ENCODE measurements at places on chromosomes 7 and 10.
A peak's percentile ranks its signal among the peaks of the same experiment; 100 is the strongest.

DNA sequence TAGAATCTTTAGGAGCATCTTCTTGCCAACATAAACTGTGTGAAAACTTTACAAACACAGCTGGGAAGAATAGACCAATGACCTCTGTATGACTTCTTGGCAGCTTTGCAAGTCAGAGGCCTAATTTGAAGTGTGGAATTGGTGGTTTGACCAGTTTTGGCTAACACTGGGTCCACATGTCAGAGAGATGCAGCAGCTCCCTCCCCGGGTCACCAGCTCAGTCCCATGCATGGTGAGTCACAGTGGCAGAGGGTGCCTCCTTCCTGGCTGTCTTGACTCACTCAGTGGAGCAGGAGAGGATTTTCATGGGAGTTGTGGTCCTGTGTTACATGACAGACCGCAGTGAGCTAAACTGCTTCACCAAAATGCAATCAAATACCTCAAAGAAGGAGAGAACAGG is 8.2 kb upstream of the STARD3NL start:
- no peak for DNase-seq

- DNase-seq: peak; percentile 41
These were observed 44.3 kb downstream of the NUDCD3 start for GRCh38 chr7:44445986-44446671.

DNA sequence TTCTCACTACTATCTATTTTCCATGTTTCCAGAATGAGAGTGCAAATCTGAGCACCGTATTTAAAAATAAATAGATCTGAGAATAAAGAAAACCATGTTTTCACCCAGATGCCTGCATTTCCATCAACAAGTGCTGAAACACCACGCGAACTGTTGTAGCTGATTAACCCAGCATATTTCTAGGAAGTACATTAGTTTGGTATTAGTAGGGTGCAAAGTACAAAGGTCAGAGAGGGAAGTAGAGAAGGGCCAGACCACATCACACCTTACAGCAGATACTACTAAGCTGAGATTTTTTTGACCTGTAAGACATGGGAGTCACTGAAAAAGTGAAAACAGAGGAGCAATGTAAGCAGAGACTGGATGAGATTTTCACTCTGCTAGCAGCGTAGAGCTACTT is 181.3 kb downstream of the IMMP2L start:
- no peak for DNase-seq

- DNase-seq: no peak
These were observed 372.3 kb upstream of the MYO3A start for GRCh38 chr10:25561758-25562157.

GRCh38 chr7:3914051-3914775 is 613.2 kb downstream of the SDK1 start:
- peak; percentile 77 for DNase-seq

DNA sequence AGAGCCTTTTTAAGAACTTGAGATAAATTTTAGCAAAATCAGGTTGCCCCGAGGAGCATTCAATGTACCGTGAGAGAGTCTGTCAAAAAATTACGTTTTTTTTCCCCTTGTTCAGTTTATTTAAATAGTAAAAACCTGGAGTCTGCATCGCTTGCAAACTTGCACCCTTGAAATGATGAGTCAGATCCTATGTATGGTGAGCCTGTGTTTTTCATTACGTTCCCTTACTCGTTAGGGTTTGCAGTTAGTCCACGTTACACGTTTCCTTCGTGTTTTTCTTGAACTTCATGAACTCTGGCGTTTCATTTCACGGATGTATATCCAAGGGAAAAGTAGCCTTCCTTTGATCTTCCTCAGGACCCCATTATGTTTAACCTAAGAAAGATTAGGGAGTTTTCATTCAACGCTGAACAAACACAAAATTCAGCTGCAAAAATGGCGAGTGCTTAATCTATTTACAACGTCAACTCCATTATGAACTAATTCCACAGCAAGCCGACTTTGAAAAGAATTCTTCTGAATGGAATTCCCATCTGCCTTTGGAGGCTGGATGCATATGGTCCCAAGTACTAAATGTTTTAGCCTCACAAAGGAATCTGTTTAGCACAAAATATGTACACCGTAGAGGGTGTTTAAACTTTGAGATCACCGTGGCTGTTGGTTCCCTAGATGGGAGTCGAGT is 182.4 kb downstream of the MYOF start:
- DNase-seq: no peak

DNA sequence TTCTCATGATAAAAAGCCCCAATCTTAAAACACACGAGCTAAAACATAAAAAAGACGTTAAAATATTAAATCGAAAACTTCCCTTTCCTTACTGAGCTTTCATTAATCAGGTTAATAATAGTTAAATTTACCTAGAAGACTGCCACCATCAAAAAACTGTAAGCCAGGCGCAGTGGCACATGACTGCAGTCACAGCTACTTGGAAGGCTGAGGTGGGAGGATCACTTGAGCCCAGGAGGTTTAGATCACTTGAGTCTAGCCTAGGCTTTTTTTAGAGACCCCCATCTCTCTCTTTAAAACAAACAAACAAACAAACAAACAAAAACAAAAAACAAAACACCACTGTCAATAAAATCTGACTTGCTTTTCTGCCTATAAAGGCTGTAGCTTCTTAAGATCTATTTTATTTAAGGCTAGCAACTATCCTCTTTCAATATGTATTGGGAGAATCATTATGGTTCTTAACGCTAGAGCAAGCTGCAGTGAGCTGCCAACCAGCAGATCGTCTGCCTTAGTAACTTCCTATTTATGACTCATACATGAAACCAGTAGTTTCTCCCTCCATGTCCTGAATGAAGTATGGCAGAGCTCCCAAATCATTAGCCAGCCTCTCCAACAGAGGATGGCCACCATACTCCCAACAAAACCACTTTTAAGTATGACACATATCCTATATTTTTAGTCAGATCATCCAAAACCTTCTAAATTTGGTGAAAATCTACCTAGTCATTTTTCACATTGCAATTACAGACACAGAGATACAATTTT is 163.7 kb downstream of the SRPK2 start:
- DNase-seq: no peak

DNA sequence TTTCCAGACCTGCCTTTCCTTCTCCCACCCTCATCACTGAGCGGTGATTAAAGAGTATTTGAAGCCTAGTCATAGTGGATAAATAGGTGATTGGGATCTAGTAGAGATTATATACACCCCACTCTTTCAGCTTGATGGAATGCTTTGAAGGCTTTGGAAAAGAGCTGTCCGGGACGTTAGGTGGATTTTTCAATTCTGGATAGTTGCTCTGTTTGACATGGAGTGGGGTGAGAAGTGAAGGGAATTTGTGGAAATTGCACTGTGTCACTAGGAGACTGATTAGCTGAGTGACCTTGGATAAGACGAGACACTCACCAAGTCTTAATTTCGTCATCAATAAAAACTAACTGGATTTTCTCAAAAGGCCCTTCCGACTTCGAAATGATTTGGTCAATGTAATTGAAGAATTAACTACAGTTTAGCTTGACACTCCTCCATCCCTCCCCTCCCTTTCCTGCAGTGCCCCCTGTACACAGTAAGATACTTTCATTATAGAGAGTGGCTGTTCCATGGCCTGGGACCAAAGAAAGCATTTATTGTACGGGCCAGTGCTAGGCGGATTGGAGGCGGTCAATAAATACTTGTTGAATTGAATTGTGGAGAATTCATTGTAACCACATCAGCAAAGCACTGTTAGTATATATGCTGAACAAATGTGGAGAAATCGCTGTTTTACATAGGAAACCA is 962 bp downstream of the ZKSCAN1 start:
- DNase-seq: no peak

DNA sequence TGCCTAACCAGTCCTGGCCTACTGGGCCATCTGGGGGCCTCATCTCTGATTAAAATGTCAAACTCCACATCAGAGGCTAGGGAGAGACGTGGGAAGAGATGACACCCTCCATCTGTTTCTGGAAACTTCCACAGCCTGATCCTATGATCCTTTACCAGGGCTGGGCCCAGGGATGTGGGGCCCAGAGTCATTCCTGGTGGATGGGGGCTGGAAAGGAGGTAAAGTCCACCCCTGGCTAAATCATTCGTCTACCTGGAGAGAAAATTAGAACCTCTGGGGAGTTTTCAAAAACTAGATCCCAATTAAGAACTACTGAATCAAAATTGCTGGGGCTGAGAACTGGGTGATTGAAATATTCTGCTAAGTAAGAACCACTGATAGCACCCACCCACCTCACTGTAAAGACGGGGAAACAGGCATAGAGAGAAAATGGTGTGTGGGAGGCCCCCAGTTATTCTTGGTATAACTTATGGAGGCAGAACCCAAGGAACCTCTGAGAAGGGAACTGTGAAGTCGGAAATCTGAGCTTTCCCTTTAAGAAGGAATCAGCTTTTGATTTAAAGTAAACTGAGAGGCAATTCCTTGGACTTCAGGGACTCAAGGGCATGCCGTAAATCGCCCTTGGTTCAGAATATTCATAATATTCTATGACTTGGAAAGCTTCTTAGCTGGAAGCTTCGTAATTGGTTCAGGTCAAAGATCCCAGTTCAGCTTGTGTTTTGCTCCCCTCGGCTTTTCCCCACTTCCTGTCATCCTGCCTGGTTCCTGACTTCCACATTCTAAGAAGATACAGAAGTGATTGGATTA is 53.1 kb downstream of the PRKAG2 start:
- no peak for DNase-seq

GRCh38 chr10:6065406-6065805 is 3.2 kb upstream of the IL2RA start:
- DNase-seq: no peak

- no peak for DNase-seq
These were observed 209.9 kb downstream of the CRPPA start for GRCh38 chr7:16211402-16211925.

- no peak for DNase-seq
These were observed 13.4 kb downstream of the NUDT1 start for GRCh38 chr7:2255145-2256139.

DNA sequence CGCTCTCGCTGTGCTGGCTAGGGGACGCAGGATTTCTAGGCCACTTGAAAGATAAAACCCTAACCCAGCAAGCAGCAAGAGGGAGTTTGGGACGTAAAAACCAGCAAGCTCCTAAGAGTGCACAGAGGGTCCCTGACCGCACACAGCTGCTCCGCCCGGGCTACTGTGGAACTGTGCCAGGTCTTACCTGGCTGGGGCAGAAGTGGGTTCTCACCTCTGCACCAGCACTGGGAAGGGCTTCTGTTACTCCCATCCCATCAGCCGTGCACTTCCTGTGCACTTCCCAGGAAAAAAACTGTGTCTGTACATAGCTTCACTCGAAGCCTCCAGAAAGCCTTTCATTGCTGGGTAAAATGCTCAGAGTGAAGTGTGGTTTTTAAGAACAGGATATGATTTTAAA is 45.9 kb upstream of the PTF1A start:
- DNase-seq: no peak

DNA sequence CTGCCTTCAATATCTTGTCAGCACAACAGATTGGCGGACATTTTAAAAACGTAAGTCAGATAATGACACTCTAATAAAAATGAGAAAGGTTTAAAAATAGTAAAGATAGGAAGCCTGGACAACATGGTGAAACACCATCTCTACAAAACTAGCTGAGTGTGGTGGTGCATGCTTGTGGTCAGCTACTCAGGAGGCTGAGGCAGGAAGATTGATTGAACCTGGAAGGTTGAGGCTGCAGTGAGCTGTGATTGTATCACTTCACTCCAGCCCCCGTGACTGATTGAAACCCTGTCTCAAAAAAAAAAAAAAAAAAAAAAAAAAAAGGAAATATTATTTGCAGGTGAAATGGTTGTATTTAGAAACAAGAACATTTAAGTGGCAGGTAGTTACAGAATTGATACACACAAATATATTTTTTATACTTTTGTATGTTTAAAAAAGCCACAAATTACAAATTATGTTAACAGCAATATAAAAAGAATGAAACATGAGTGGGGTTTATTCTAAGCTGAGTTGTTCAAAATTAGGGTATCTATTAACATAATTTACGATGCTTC is 141.9 kb downstream of the ADK start:
- DNase-seq: no peak

GRCh38 chr10:119555178-119555784 is 12.8 kb upstream of the RGS10 start:
- no peak for DNase-seq

DNA sequence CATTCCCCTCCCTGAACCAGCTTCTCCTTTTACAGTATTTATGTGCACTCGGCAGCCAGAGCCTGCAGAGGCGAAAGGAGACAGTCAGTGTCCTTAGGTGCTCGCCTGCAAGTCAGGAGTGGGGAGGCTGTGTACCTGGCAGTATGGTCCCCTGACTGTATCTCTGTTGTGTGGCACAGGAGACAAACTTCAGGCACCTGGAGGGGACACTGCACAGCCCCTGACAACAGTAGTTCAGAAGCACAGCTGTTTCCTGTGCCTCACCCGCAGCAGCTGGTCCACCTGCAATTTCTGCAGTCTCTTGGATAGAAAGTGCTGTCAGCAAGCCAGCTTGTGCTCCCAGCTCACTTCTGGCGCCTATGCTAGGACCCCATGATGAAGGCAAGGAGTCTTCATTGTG is 73.4 kb upstream of the LAMB4 start:
- peak; percentile 2 for DNase-seq

- DNase-seq: no peak
These were observed 106.7 kb downstream of the NKX6-2 start for GRCh38 chr10:132679217-132679595.

GRCh38 chr10:114195079-114195478 is 15.9 kb downstream of the TDRD1 start:
- DNase-seq: no peak

DNA sequence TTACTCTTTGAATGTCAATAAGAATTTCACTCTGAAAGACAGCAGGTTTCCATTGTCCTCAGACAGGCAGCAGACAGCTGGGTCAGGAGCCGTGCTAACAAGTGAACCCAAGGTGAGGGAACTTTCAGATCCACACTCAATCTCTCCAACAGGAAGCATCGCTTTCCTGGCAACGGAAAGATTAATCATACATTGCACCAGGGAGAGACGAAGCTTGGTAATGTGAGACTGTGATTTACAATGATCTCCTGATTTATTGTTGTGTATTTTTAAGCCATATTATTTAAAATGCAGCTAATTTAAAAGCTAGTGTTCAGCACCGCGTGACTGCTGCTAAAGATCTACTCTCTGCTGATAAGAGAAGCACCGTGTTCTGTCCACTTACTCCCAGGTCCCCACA is 17.5 kb upstream of the NOM1 start:
- DNase-seq: no peak

DNA sequence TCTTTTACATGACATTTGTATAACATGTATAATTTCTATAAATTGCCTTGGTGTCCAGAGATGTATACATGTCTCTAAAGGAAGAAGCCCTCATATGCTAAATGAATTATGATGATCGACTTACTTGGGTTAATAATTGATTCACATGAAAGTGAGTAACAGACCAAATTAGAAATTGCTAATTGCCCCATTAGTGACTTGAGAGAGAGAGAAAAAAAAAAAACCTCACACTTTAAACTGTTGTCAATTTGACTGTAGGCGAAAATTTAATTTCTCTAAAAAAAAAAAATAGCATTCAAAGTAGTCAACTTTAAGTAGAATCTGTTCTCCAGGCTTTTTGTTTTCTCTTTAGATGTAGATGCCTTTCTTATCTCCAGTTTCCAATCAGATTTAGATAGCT is 383.3 kb downstream of the SH2D4B start:
- DNase-seq: no peak

Measured in right lung (tissue), 10 donors.